ENCODE measurements at places on chromosomes 7 and 10.

DNA sequence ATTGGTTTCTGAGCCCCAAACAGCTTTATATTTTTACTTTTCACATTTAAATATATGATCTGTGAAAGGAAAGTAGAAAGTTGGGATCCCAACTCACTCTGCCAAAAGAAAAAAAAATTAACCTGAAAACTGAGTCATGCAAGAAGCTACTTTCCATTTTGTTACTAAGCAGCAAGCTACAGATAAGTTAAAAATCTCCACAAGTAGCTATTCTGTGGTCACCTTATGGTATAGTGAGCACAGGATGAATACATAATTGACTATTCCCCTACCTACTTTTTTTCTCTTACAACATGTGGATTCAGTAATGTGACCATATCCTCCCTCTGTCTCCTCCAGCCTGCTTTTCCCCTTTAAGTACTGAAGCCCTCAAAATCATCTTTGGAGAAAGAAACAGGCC, 30.3 kb upstream of the CREB3L2 start:
- no peak overlapping the region for H3K4me3 ChIP-seq
- peaks cover 11% of the 10 kb centered on the region for H3K27me3 ChIP-seq
- H3K27ac ChIP-seq, result no peak overlapping the region
- DNase-seq, result no peak

DNA sequence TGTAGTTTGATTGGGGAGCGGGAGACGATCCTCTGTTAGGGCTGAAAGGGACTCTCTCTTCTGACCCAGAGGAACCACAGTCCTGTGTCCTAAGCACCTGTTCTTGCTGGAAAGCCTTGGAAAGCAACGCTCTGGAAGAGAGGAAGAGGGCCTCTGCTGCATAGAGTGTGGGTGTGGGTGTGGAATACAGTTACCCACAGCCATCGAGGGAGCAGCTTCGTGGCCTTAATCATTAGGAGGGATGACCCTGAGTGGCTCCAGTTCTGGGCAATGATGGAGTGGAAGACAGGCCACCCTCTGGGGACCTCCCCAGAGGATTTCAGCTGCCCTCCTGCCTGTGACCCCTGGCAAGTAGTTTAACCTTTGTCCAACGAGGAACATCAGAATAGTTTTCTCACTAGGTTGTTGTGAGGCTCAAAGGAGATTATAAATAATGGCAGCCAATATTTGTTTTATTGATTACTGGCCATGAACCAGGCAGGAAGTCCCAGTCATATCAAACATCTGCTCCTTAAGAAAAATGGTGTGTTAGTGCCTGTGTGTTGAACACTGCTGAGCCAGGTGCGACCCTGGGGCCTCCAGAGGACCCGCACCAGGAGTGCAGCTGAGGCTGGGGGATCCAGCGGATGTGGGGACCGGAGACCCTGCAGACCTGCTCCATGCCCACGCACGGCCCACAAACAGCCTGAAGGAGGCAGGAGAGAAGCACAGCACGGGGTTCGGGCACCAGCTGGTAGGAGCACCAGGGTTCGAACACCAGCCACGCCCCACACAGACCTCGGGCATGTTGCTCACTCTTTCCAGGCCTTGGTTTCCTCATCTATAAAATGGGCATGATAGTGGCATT, 35.6 kb downstream of the FAM241B start:
- H3K4me3 ChIP-seq, result no peak overlapping the region
- no peaks in the 10 kb centered on the region for H3K36me3 ChIP-seq
- peaks cover 40% of the 10 kb centered on the region for H3K27me3 ChIP-seq
- no peak overlapping the region for H3K27ac ChIP-seq
- no peak for DNase-seq
- no peaks in the 10 kb centered on the region for H3K4me1 ChIP-seq

GRCh38 chr10:12902135-12902572, 99.4 kb downstream of the CCDC3 start:
- peak; percentile 40 for DNase-seq
- no peaks in the 10 kb centered on the region for H3K36me3 ChIP-seq

GRCh38 chr10:17684537-17684936, 40.6 kb downstream of the STAM start:
- DNase-seq, result no peak
- H3K27me3 ChIP-seq, result no peaks in the 10 kb centered on the region
- H3K4me3 ChIP-seq, result no peak overlapping the region
- peaks cover 46% of the 10 kb centered on the region for H3K36me3 ChIP-seq

GRCh38 chr10:104040382-104040781, 45.3 kb downstream of the COL17A1 start:
- no peaks in the 10 kb centered on the region for H3K36me3 ChIP-seq
- no peak overlapping the region for H3K27ac ChIP-seq
- no peak overlapping the region for H3K4me3 ChIP-seq
- no peak for DNase-seq
- H3K4me1 ChIP-seq, result no peaks in the 10 kb centered on the region
- no peaks in the 10 kb centered on the region for H3K27me3 ChIP-seq

- H3K27ac ChIP-seq, result no peak overlapping the region
- peaks cover 4% of the 10 kb centered on the region for H3K27me3 ChIP-seq
- H3K36me3 ChIP-seq, result no peaks in the 10 kb centered on the region
- DNase-seq, result no peak
Measured at GRCh38 chr7:3683546-3684539, 382.8 kb downstream of the SDK1 start.

GRCh38 chr10:62851442-62851841, 35.3 kb upstream of the EGR2 start:
- H3K4me3 ChIP-seq, result no peak overlapping the region
- H3K27me3 ChIP-seq, result peaks cover 15% of the 10 kb centered on the region
- H3K36me3 ChIP-seq, result peaks cover 4% of the 10 kb centered on the region
- DNase-seq, result no peak
- no peak overlapping the region for H3K27ac ChIP-seq

GRCh38 chr10:11357439-11357838, 254.0 kb downstream of the USP6NL start:
- H3K4me3 ChIP-seq, result no peak overlapping the region
- H3K27me3 ChIP-seq, result no peaks in the 10 kb centered on the region
- no peak overlapping the region for H3K27ac ChIP-seq

DNA sequence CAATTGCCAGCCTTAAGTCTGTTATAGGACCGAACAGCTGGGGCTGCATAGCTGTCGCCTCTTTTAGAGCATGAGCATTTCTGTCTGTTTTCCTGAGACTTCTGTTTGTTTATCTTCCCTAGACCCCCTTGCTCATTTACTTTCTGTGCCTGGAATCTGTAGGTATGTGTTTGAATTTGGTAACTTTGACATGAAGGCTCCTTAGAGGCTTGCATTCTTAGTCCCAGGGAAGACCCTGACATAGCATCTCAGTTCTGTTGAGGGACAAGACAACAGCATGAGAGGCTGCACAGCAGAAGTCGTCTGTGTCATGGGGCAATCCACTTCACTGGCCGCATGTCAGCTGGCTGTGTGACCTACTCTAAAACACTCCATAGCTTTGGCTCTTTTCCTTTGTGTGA, 58.7 kb downstream of the KLHDC10 start:
- no peaks in the 10 kb centered on the region for H3K4me1 ChIP-seq
- no peak overlapping the region for H3K4me3 ChIP-seq
- H3K27ac ChIP-seq, result no peak overlapping the region
- no peak for DNase-seq

- no peaks in the 10 kb centered on the region for H3K36me3 ChIP-seq
- H3K4me1 ChIP-seq, result peaks cover 4% of the 10 kb centered on the region
- no peak for DNase-seq
- no peak overlapping the region for H3K27ac ChIP-seq
Measured at GRCh38 chr10:6657196-6657595, 77.1 kb upstream of the PRKCQ start.

DNA sequence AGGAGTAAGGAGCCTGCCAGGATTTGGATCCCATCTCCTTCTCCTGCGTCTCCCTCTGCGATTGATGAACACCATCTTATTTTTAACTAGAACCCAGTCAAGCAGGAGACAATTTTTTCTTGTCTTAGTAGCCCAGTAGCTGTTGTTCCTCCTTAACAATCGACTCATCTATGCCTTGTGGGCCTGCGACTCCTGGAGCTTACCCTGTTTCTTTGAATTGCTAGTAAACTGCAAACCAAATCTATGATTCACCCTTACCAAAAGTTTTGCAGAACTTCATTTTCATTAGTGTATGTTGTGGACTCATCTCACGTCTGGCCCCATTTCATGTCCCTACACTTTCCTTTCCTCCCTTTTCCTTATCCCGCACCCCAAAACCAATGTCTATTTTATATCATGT, 37.7 kb downstream of the TRIL start:
- no peaks in the 10 kb centered on the region for H3K27me3 ChIP-seq
- H3K27ac ChIP-seq, result no peak overlapping the region
- DNase-seq, result no peak

- no peak overlapping the region for H3K27ac ChIP-seq
- H3K27me3 ChIP-seq, result no peaks in the 10 kb centered on the region
- peaks cover 6% of the 10 kb centered on the region for H3K4me1 ChIP-seq
- peaks cover 36% of the 10 kb centered on the region for H3K36me3 ChIP-seq
- no peak overlapping the region for H3K4me3 ChIP-seq
- DNase-seq, result no peak
Measured at GRCh38 chr10:92969151-92969550, 91.4 kb upstream of the CYP26C1 start.

DNA sequence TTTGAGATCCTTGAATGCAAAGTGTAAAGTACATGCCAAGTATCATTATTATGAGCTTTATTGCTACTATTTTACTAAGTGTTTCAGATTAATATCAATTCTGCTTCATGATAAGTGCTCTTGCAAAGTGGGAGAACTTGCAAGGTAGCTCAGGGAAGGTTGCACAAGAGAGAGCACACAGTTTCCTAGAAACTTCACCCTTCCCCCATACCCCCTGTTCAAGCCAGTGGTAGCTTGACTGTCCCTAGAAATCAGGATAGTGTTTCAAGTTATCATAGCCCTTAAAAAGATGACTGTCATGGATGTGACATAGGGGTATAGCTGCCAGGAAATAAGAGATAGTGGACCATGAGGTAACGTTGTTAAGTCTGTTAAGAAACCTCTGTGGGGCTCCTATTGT, 251.5 kb downstream of the TRIL start:
- no peak for DNase-seq
- no peaks in the 10 kb centered on the region for H3K36me3 ChIP-seq
- peaks cover 3% of the 10 kb centered on the region for H3K27me3 ChIP-seq

- H3K36me3 ChIP-seq, result no peaks in the 10 kb centered on the region
- no peak overlapping the region for H3K27ac ChIP-seq
- H3K4me1 ChIP-seq, result no peaks in the 10 kb centered on the region
- no peak for DNase-seq
- H3K27me3 ChIP-seq, result no peaks in the 10 kb centered on the region
Measured at GRCh38 chr10:106917452-106918055, 247.0 kb downstream of the SORCS1 start.

Data from activated T-cell treated with anti-CD3 and anti-CD28 coated beads, Interleukin-2, amount 50 U/mL, for 24 hours (primary cell).